ENCODE measurements at places on chromosomes 6 and 20.

- no peak for DNase-seq
Observed at GRCh38 chr6:154555073-154555677, 44.7 kb upstream of the CNKSR3 start.

DNA sequence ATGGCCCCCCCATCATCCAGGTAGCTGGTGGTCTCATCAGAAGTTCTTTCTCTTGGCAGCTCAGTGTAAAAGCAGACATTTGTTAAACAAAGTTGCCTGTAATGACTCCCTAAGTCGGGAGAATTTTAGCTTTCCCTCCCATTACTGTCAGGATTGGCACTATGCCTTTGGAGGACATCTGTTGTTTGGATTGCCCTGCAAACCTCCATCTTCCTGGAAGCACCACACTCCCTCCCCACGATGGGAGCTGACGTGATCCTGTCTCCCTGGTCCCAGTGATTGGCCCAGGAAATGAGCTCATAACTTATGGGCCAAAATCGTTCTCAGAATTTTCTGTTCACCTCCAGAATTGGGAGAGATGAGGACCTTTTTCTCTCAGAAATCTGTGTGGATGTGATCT is 42.6 kb upstream of the CNR1 start:
- DNase-seq = no peak

- no peak for DNase-seq
Observed at GRCh38 chr20:54140927-54141566, 32.7 kb downstream of the CYP24A1 start.

- DNase-seq = no peak
Observed at GRCh38 chr20:56715309-56715708, 86.2 kb downstream of the TFAP2C start.

DNA sequence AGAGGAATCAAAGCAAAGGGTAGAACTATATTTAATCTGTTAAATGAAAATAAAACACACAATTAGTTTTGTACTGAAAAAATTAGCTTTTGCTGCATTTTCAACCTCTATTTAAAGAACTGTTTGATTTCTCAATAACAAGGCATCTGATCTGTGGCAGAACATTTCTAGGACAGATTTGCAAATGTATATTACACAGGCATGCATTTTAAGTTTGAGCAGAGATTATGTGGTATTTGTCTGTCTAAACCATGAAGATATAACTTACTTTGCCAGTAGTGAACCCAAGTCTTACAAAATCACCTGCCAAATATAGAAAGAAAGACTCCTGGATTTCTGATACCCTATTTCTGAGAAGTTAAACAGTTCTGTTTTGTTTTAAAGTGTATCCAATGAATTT is 71.9 kb downstream of the TFAP2B start:
- DNase-seq = no peak
